ENCODE measurements at places on chromosomes 6 and 20.

- no peak for DNase-seq
Measured at GRCh38 chr20:11689262-11689661, 228.4 kb upstream of the BTBD3 start.

DNA sequence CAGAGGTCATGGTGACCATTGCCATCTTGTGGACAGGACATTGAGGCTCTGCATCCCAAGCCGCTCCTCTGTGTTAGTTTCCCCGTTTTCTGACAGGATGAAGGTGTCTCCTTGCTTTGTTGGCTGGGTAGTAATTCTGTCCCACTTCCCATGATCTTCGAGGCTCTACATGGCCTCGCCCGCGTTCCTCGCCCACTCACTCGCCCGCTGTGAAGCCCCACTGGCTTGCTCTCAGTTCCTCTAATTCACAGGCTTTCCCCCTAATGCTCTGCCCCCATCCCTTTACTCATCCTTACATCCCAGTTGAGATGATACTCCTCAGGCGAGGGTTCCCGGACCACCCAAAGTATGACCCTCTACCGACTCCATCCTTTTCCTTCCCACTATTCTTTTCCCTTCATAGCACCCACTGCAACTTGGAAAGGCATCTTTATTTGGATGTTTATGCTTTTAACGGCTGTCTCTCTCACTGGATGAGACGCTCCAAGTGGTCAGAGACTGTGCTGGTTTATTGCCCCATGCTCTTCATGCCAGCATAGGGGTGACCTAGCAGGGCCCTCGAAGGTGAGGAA, 511 bp upstream of the SLC35B2 start:
- no peak for DNase-seq

GRCh38 chr6:4607793-4608192, 168.4 kb upstream of the CDYL start:
- DNase-seq: no peak

DNA sequence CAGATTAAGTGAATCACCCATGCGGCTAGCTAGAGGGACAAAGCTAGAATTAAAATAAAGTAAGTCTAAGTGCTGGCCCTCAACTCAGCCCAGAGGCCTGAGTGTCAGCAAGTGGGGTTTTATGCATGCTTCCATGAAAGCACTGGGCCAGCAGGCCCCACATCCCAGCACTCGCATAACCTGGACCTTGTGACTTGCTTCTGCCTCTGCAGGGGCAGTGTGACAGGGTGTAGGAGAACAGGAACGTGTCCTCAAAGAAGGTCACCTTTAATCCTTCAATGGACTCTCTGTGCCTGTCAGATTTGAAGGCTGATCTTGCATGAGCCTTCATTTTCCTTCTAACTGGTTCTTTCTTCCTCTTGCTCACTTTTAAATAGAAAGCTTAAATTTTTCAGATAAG, 183.4 kb downstream of the ALDH8A1 start:
- no peak for DNase-seq

- DNase-seq: no peak
Measured at GRCh38 chr20:19880256-19881079, 122.4 kb downstream of the RIN2 start.

DNA sequence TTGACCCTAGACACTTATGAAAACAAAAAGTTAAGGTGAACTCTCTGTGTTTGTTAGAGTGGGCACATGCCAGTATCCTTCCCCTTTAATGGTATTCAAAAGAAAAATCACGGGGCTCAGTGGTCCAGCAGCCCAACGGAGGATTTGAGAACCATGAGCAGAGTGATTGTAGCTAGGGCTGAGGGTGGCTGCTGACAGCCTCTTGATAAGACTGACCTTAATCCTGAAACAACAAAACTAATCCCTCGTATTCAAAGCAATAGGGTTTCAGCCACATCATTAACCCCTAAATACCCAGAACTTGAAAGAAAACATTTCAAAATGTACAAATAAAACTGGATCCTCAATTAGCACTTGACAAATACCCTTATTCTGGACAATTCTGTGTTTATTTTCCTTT, 95.1 kb downstream of the SNAP25 start:
- DNase-seq: no peak

DNA sequence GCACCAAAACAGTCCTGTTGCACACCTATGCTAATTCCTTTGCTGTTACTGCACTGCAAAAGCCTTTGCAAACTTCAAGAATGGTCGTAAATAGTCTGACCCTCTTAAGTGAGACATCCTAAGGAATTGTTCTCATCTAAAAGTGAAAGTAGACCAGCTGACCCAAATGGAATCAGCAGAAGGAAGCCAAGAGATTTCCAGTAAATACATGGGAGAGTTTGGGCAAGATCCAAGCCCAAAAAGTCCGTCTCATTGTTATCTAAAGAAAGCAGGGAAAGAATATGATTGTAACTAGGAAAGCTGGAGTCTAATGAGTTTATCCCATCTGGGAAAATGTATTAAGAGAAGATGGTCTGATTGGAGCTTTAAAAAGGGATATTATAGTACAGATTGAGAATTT, 43.0 kb upstream of the HIVEP1 start:
- no peak for DNase-seq

GRCh38 chr20:37845241-37845681, 57.7 kb upstream of the VSTM2L start:
- no peak for DNase-seq

- no peak for DNase-seq
Measured at GRCh38 chr6:15526212-15526701, 136.6 kb downstream of the DTNBP1 start.

DNA sequence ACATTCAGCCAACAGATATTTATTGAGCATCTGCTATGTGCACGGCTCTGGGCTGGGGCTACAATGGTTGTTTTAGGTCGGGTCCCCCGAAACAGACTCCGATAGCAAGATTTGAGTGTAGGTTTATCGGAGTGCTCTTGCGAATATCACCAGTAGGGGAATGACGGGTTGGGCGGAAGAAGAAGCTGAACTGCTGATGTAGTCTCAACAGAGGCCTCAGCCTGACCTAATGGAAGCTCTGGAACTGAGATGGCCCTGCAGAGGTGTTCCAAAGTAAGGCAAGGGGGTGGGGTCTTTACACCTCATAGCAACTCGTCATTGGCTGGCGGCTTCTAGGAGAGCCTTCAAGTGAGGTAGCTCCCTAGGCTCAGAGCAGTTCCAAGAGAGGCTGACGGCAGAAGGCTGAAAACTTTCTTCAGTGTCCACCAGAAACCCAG, 1.1 kb downstream of the L3MBTL1 start:
- no peak for DNase-seq

GRCh38 chr20:53296451-53297153, 297.0 kb downstream of the ZNF217 start:
- DNase-seq: no peak

GRCh38 chr6:168400037-168400436, 40.9 kb upstream of the SMOC2 start:
- no peak for DNase-seq

DNA sequence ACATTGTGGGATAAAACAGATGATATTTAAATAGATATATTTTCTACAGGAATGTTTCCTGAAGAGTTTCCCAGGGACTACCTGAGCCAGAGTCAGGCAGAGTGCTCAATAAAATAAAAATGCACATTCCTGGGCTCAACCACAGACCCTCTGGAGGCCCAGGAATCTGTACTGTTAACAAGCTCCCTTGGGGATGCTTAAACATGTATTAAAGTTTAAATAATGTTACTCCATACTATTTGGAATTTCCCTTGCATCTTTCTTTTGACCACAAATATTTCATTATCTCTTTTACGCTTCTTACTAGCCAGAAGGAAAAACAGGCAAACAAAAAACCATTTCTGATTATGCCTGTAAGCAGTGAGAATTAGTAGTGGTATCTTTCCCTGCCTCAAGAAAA, 42.3 kb downstream of the GPR63 start:
- DNase-seq: no peak

DNA sequence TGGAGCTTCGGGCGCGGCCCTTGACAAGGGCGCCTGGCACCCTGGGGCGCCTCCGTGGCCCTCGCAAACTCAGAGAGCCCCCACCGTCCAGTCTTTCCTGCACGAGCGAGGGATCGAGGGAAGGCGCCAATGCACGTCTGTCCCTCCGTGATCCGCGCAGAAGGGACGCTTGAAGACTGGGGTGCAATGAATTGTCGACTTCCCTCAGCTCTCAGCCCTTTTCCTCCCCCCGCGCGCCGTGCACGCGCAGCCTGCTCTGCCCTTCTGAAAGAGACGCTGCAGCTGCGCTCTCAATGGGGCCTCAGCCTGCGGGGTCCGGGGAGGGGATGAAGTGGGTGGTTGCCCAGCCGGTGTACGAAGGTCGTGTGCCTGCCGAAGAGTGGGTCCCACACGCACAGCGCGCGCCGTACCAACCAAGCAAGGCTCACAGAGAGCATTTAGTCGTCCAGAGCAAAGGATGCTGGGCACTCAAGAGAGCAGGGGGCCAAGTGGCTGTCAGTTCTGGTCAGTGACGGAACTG, 5.5 kb upstream of the SOX4 start:
- no peak for DNase-seq

DNA sequence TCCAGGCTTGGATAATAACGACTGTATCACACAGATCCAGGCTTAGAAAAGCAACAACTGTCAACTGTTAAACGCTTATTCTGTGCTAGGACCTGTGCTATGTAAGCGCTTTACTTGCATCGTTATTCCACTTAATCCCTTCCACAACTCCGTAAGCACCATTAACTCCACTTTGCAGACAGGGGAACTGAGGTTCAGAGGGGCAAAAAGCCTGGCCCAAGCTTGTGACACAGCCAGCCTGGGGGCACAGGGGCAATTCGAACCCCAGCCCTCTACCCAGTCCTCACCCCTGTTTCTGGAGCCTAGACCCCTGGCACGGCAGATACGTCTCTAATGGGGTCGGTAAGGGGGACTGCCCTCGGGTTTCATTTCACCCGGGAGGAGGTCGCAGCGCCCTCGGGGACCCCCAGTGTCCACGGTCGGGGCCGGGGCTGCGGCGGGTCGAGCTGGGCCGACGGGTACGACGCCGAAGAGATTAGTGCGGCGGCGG, 411 bp downstream of the DSN1 start:
- no peak for DNase-seq

- DNase-seq: no peak
Measured at GRCh38 chr6:37882724-37883413, 63.3 kb downstream of the ZFAND3 start.

DNA sequence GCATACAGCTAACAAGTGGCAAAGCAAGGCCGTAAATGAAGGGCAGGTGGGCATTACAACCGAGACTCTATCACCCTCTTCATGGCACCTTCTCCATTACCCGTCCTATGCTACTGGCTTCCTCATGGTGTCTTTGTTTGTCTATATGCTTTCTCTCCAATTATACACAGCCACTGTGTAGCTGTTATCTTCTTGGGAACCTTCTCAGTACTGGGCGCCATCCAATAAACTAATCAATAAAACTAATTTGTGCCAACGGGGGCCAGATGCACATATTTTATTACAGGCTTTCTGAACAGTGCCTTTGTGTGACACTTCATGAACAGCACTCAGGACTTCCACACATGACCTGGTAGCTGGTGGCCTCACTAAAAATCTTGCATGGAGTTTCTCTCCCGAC, 149.8 kb upstream of the PCSK2 start:
- no peak for DNase-seq

GRCh38 chr6:91485047-91485446, 898.2 kb upstream of the MAP3K7 start:
- no peak for DNase-seq

DNA sequence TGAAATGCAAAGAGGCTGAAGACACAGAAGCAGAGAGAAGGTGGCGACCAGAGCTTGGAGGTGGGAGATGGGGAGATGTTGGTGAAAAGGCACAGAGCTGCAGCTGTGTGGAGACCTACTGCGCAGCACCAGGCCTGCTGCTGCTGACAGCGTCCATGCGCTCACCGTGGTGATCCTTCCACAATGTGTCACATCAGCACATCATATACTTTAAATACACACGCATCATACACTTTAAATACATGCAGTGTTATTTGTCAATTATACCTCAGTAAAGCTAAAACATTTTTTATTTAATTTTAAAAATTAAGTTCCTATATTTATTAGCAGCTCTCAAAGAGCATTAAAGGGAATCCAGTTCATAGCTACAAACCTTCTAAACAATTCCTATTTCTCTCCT, 200.9 kb downstream of the TTLL2 start:
- DNase-seq: no peak

- no peak for DNase-seq
Measured at GRCh38 chr6:105601541-105602236, 198.8 kb upstream of the PREP start.

DNA sequence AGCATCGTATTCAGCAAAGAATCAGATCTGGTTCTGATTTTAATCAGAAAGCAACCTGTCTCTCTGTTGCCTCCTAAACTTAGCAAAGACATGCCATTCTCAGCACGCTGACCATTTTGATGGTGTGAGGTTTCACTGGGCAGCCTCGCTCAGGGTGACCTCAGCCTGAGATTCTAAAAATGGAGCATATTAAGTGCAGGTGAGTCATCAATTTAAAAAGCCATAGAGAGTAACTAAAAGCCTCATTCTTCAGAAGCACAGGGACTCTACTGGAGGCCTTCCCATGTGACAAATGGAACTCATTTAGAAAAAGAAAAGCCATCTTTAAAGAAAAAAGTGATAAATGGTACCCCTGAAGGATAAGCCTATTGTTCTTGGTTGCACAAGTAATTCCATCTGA, 91.3 kb downstream of the FILIP1 start:
- no peak for DNase-seq

Data from stimulated activated CD8-positive, alpha-beta memory T cell treated with anti-CD3 and anti-CD28 coated beads, Interleukin-4, amount 100 ng/mL, for 1 hour (primary cell).